ENCODE measurements at places on chromosomes 4 and X.

DNA sequence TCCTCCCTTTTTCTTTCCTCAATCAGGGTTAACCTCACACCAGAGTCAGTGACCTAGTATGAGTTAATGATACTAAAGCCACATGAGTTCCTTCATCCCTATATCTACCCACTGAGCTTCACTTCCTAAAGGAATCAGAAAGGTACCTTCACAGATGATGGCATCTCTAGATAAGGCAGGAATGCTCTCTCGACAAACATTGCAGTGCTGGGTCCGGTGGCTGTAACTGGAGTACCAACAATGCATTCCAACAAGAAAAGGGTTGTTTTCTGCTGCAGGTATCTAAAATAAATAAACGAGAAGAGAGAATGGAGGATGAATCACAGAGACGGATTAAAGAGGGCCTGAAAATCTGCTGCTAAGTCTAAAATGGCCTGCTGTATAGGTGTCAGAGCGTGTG lies 66.7 kb downstream of the DGKK start:
- DNase-seq, result no peak

DNA sequence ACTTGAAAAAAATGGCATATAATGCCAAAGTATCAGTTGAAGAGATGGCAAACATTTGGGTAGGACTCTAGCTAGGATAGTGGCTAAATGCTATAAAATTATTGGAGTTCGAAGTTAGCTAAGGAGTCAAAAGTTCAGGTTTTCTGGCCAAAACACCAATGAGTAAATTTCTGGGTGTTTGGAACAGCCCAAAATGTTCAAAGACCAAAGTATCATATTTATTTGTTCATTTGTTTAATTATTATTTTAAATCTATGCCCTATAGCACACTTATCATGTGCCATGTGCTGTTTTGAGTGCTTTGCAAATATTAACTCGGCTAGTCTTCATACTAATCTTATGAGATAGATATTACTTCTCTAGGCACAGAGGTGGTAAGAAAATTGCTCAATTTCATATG lies 285.5 kb downstream of the TEX13C start:
- no peak for DNase-seq

DNA sequence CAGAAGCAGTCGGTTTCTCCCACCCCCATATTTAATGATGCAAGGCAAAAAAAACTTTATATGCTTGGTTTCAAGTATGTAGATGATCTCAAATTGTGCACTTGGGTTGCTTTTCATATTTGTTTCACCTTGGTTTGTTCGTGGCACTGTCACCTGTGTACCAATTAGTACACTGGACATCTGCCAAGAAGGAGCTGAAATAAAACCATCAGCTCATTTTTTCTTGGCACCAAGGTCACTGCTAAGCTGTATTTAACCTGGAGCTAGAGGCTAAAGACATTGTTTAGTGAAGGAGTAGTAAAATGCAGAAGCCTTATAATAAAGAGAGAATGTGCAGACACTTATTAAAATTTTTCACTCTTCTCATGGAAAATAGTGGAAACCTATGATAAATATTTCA lies 430.8 kb downstream of the ARHGAP24 start:
- no peak for DNase-seq

DNA sequence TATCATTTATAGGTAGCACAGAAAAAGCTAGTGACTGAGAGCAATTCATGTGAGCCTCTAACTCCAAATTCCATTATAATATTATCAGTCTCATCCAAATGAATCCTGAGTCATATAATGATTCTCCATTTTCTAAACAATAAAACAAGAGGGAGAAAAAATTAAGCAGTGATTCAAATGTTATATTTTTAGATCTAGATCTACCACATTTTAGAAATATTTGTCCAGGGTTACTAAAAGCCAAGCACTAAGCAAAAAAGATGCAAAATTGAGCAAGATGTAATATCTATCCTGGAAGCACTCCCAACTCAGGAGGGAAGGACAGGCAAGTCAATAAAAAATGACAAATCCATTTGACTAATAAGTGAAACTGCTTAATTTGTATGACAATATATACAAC lies 172.8 kb downstream of the FBXW7 start:
- no peak for DNase-seq

GRCh38 chr4:73698217-73698616 lies 42.2 kb upstream of the CXCL8 start:
- no peak for DNase-seq

DNA sequence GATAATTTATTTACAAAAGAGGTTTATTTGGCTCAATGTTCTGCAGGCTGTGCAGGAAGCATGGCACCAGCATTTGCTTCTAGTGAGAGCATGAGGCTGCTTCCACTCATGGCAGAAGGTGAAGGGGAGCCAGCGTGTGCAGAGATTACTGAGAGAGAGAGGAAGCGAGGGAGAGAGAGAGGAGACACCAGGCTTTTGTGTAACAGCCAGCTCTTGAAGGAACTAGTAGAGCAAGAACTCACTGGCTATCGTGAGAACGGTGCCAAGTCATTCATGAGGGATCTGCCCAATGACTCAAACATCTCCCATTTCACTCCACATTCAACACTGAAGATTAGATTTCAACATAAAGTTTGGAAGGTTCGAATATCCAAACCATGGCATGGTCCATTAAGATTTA lies 12.7 kb downstream of the GUCY1A1 start:
- no peak for DNase-seq

Data from stimulated activated CD8-positive, alpha-beta memory T cell treated with anti-CD3 and anti-CD28 coated beads, Interleukin-4, amount 100 ng/mL, for 4 hours (primary cell).